ENCODE measurements at places on chromosomes 2 and 18.

DNA sequence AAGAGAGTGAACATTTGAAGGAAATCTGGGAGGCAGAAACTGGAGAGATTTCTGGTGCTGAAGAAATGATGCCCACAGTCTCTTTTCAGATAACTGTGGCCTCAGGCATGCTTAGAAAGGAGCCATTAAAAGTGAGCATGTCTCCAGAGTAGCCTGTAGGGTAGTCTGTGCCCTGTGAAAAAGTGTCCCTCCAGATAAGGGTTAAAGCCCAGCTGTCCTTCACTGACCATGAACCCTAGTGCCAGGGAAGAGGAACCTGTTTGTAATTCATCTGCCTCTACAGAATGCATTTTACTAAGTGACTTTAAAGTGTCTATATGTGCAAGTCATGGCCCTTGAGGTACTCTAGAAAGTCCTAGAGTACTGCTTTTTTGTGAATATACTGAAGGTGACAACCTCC lies 30.5 kb upstream of the EHBP1 start:
- no peak for DNase-seq

GRCh38 chr2:237538001-237538720 lies 28.2 kb upstream of the PRLH start:
- DNase-seq: no peak

DNA sequence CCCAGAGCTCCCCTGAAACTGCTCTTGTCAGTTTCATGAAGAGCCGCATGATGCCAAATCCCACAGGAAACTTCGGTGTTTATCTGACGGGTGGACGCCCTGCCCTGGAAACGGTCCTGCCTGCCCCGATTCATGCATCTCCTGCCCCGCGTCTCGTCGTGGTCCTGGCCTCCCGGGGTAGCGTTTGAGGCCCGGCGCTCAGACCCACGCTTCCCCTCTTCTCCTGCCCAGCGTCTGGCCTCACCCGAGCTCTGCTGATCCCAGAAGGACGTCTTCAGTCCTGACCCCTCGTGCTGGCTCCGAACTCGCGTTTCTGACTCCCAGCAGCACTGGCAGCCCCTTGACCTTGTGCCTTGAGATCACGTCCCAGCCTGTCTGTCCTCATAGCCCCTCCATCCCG lies 180.5 kb downstream of the TMEM18 start:
- DNase-seq: no peak

- DNase-seq: no peak
Observed at GRCh38 chr2:211673133-211673905, 865.3 kb downstream of the ERBB4 start.

DNA sequence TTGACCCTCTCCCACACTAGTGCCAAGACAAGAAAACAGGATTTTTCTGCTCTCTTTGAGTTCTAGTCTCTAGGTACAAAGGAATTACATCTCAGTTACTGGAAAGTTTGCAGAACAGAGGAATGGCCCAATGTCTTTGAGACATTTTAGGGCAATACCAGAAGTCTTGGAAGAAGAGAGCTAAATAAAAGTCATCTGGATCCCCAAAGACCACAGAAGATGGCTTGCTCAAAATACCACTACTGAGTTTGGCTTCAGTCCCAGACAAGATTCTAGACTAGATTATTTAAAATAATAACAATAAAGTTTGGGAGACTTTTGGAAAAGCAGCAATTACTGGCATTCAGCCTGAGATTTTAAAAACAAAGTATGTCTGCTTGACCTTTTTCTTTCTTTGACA lies 61.9 kb upstream of the HK2 start:
- DNase-seq: no peak

DNA sequence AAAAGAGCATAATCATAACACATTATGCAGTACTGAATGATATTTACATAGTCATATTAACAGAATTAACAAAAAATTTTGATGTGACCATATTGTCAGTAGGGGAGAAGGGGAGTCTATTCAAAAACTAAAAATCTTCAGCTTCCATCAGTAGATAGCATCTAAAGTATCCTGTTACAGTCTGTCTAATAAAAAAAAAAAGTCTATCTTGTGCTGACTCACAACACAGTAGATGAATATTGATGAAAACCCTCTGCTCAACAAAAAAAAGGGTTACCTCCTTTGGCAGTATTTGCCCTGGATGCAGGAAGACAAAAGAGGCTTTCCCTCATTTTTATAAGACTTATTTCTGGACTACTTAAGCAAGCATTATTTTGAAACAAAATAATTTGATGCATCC lies 27.3 kb downstream of the GRB14 start:
- DNase-seq: no peak

DNA sequence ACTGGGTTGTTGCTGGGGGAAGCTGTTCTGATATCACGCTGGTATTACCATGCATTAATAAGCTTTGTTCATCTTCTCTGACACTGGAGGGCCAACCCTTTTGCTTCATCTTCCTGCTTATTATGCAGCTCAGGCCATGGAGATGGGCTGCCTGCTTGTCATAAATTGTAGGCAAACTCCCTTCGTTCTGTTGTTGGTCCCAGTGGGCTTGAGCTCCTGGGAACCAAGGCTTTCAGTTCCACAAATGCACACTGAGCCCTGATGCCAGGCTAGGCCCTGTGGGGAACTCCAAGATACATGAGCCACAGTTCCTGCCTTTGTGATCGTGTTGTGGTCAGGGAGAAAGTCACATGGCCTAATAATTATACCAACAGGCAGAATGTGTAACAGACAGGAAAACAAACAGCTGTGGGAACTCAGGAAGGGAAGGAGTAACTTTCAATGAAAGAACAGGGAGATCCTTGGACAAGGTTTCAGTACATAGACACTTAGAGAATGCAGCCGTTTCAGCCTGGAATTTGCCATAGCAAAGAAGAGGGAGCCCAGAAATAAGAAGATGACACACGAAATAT lies 49.0 kb upstream of the BCL2L11 start:
- DNase-seq: no peak

GRCh38 chr2:156038021-156038420 lies 294.5 kb downstream of the NR4A2 start:
- no peak for DNase-seq

DNA sequence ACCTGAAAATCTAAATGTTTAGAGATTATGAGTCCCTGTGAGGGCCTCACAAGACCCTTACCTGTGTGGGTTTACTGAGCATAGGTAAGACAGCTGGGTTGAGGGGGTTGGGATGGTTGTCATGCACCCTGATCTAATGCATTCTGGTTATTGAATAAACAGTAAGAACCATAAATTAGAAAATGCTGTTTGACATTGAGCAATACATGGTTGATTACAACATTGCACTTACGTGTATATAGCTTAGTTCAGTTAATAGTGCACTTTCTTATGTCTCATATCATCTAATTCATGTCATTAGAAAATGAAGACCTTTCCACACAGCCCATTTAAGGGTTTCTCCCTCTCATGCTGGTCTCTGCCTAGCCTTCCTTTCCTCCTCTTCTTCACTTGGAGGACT lies 253.5 kb upstream of the ATP5MC3 start:
- DNase-seq: no peak

DNA sequence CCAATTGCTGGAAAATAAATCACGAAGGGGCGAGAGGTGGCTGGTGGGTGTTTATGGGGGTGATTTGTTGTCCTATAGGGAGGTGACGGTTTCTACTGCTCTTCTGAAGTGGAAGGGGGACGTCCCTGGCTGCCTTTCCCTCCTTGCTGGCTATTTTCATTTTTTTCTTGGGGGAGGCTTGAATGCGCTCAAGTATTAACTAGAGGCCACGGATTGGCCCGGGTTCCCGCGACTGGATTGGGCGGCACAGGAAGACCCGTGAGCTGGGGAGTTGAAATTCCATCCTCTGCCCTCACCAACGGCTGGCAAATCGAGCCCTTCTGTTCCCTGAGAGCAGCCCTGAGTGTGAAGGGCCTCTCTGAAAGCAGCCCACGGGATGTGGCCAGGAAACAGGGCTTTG lies 176.5 kb upstream of the SPRED2 start:
- DNase-seq: no peak

GRCh38 chr2:191018048-191018447 lies 4.1 kb upstream of the STAT1 start:
- DNase-seq: no peak

GRCh38 chr18:60372596-60372995 lies at the start of gene MC4R:
MC4R (minus strand) TSS chr18:60372775; CDS start chr18:60372349, 426 bp downstream.
- DNase-seq: no peak

- DNase-seq: peak; percentile 73
Observed at GRCh38 chr2:98444436-98445176, at the start of gene INPP4A. INPP4A (plus strand) TSS chr2:98444858; CDS start chr2:98520049, 75,191 bp downstream.

GRCh38 chr2:44941551-44942234 lies at the start of gene SIX3:
SIX3 (plus strand) TSS chr2:44941702; CDS start chr2:44942105, 403 bp downstream.
- DNase-seq: no peak

DNA sequence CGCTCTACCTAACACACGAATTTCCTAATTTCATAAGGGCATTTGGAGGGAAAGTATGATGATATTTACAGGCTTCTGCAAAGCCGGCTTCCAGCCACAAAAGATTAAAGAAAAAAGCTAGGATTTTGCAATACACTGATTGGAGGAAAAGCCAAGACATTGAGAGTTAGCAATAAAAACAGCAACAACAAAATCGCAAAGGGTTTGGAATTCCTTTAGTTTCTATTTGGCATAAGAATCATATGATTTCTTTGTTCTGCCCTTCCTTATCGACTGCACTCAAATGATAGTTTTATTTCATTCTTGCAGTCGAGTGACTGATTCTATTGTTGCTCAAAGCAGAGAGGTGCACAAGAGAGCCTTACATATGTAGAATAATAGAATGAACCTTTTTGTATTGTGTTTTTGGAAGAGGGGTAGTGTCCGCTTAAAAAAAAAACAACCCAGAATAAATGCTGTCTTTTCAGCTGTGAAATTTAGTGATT lies 3.9 kb upstream of the ZNF532 start:
- no peak for DNase-seq

Measured in stimulated activated CD4-positive, alpha-beta T cell treated with anti-CD3 and anti-CD28 coated beads, Interleukin-4, amount 100 ng/mL, for 48 hours (primary cell).